NCI-H2029 treated with DMSO at 0.1 percent for 48 hours (cell line): ENCODE measurements at places on chromosomes 12 and 14.
A peak's percentile ranks its signal among the peaks of the same experiment; 100 is the strongest.

GRCh38 chr14:55957950-55958349 is 160.3 kb upstream of the PELI2 start:
- no peak for DNase-seq

DNA sequence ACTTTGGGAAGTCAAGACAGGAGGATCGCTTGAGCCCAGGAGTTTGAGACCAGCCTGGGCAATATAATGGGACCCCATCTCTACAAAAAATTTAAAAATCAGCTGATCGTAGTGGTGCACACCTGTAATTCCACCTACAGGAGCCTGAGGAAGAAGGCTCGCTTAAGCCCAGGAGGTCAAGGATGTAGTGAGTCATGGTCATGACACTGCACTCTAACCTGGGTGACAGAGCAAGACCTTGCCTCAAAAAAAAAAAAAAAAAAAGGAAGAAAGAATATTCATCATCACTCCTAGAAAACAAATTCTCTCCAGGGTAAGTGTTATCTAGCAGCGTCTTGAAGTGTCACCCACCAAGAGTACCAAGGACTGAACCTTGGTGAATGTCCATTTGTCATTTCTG is 34.2 kb upstream of the PLXNC1 start:
- DNase-seq = no peak

DNA sequence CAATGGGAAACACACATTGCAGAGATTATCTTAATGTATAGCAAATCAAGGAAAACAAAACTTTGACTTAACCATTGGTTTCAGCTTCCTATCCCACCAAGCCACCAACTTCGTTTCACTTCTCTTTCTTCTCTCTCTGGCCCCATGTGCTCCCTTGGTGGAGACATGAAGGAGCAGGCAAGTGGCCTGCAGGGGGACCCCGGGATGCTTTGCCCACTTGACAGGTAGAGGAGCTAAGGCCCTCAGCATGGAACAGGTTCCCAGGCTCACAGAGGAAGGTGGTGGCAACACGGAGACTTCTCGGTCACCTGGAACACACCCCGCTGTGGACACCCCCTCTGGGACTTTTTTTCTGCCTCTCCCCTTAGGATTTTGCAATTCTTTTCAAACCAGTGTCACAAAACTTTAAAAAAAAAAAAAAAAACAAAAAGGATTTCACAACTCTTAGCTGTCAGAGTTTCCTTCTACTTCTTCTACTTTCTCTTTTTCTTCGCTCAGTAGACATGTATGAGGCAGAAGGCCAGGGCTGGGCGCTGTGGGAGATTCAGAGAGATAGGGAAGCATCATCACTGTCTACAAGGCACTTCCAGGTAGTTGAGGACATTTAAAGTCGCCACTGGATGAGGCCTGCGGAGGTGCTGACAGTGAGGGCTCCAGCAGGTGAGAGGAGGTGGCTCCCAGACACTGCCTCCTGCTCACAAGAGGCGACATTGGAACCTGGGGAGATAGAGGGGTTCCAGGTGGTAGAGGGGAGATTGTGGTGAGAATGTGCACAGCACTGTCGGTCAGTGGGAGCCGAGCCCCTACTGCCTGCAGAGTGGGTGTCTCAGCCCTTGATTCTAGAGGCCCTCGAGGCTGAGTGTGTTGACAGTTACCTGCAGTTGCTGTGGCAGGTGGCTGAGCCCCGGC is 119.6 kb downstream of the GCH1 start:
- no peak for DNase-seq

DNA sequence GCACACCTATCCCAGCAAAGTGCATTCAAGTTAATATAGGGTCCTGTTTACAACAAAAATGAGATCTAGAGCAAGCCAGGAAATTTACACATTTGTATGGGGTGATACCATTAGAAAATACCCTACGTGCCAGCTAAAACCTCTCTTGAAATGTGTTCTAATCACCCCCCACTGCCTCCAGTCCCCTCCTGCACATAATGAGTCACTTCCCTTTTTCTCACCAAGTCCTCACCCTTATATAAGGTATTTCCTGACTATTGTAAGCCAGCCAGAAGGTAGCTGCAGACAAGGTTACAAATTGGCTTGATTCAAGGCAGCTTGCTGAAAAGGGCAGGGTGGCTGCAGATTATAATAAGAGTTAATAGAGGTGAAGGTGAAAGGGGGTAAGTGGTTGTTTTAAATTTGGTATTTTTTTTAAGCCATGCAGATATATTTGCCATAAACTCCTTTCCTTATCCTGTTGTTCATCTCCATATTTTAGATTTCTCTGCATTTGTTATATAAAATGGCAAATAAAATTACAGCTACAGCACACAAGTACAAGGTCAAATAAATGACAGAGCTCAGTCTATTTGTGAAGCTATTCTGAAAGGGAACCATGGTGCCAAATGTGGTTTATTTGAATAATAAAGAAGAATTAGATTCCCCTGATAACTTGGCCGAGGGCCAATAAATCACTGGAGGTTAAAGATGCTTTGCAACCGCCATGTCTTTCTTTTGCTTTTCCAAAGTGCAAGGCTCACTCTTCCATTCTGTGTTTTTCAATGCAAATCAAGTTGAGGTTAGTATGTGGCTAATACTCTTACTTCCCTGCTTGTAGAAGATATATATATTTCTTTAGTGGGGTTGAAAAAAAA is 385.9 kb downstream of the EGLN3 start:
- peak; percentile 99 for DNase-seq

- DNase-seq = no peak
Measured at GRCh38 chr12:49228653-49229052, 36.2 kb upstream of the TUBA1C start.

GRCh38 chr12:51238037-51238509 is 553 bp upstream of the DAZAP2 start:
- DNase-seq = peak; percentile 58

DNA sequence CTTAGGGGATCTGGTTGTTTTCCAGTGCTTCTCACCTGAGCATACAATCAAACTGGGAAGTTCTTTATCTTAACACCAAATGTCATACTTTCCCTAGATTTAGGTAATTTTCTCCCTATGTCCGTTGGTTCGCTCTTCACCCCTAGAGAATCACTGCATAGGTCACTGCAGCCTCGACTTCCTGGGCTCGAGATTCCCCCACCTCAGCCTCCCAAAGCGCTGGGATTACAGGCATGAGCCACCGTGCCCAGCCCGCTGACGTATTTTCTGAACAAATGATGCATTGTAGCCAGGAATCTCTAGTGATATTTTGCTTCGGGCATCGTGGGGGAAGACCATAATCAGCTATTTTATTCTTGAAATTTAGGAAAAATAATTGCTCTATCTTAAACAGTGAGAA is 1.1 kb upstream of the RPL41 start:
- no peak for DNase-seq

DNA sequence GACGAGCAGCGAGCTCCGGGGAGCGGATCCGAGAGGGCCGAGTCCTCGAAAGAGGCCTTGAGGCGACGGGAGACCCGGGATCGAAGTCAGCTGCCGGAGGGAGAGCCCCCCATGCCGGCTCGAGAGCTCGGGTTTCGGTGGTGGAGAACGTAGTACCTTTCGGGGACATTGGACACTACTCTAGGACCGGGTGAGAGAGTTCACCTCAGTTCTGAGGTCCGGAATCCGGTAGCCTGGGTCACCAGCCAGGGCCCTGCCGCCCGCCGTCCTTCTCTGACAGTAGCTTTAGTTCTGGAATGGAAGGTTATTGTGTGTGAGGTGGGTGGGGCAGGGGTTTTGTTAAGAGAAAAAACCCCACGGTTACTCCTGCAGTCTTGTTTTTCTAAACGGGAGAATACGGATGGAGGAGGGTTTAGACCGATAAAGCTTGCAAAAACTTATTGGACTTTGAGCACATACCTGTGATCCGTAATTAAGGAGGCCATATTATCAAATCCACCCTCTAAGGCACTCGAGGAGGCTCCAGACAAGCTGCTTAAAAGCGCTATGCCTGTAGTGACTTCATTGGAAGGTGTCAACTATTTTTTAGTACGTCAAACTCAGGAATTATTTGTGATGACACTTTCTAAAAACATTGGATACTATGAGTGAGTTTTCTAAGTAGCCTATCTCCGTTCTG is 765 bp downstream of the SCYL2 start:
- no peak for DNase-seq

DNA sequence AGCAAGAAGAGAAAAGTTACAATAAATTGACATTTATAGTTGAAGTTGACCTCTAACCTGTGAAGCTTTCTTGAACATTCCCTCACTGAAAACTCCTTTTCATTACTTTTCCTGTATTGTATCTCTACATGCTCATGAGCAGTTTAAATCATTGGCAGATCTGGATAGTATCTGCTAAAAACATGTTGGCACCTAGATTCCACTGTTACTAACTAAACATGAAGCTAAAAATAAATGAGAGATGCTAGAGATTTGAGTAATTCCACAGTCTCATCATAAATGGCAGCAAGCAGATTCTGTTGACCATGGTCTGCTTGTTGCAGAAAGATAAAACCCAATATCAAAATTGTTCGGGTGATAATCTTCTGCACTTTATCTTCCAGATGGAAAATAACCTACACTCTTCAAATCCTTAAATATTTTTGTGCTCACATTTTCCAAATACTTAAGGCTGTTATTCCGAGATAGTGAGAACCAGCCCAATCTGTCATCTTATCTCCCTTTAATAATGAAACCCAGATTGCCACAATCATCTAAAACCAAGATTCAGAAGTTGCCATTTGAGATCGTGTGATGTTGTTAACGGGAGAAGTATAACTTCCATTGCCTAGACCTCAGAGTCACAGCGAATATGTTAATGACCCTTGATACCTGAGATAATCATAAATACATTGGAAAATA is 171.0 kb upstream of the DAAM1 start:
- DNase-seq = no peak
